ENCODE measurements at places on chromosomes 3 and 15.

- DNase-seq: no peak
Measured at GRCh38 chr3:139109271-139109670, 64.6 kb upstream of the PRR23C start.

- no peak for DNase-seq
Measured at GRCh38 chr15:100671858-100672543, 69.6 kb downstream of the ASB7 start.

DNA sequence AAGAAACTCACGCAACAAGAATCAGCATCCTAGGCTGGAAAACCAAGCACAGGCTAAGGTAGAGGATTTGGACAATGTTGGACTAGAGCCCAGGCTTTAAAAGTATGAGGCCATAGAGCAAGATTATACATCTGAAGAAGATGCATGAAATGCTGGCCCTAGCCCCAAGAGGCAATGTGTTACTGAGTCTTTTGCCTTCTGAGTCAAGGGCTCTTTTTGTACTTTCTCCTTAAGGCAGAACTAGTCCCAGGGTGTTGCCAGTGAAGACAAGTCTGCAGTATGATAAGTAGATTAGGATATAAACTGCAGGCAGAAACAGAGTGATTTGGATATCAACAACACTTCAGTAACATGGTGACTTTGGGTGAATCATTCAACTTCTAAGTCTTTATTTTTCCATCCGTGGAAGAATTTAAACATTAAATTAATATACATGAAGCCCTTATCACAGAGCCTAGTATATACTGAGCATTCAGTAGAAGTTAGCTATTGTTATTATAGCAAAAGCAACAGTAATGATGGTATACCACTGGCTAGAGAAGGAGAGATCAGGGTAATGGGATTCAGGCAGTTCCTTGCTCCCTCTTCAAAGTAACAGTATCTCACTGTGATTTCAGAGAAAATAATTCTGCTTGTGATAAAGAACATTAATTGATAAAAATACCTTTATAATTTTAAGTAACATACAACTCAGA lies 99.9 kb upstream of the MLF1 start:
- DNase-seq: no peak

- no peak for DNase-seq
Measured at GRCh38 chr15:75138016-75138999, 63.4 kb upstream of the C15orf39 start.

GRCh38 chr3:52798376-52798977 lies 3.9 kb downstream of the ITIH3 start:
- DNase-seq: no peak

- DNase-seq: no peak
Measured at GRCh38 chr3:40232626-40233025, 76.9 kb upstream of the EIF1B start.

- no peak for DNase-seq
Measured at GRCh38 chr3:4581920-4582611, 88.9 kb downstream of the ITPR1 start.

DNA sequence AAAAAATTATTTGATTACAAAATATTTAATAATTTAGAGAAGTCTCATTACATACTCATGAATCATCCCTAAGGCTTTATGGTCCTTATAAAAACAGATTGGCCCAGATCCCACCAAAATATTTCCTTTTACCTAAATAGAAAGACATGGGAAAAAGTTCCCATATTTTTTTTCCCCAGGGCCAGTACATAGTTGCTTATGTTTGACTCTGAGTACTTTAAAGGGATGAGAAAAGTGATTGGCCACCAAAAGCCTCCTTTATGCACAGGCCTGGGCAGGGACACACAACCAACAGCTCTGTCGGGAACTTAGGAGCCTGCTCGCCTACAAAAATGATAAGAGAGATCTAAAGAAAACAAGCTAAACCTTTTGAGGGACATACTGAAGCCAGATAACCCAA lies 22.3 kb downstream of the KCNAB1 start:
- no peak for DNase-seq

DNA sequence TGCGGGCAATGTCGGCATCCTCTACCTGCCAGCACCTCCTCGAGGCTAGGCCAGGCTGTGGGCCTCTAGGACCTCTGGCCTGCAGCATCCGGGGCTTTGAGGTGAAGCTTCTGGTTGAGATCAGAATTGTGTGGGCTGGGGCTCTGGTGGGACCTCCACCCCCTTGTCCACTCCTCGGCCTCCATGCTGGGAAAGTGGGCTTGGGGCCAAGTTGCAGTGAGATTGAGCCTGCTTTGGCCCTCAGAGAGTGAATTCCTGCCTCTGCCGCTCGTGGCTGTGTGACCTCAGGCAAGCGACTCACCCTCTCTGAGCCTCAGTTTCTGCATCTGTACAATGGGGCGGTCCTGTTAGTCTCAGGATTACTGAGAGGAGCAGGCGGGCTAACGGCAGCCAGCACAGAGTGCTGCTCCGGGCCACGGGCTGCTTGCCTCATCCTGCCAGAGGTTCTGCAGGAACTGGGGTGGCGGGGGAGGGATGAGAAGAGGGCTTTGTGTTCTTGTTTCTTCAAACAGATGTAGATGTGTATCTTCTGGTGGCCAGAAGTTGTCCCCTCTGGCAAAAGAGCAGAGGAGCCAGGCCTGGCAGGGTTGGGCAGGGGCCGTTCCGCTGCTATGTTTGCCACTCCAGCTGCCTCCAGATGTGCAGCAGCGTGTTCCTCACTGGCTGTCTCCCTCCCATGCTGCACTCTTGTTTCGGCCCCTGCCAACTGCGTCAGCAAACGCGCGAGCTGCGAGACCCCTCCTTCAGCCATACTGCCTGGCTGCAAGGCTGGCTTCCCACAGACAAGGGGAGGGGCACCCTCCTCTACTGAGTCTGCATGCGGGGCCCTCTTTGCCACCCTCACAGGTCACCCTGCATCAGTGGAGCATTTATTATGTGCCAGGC lies 33.7 kb downstream of the FBLN2 start:
- DNase-seq: no peak

DNA sequence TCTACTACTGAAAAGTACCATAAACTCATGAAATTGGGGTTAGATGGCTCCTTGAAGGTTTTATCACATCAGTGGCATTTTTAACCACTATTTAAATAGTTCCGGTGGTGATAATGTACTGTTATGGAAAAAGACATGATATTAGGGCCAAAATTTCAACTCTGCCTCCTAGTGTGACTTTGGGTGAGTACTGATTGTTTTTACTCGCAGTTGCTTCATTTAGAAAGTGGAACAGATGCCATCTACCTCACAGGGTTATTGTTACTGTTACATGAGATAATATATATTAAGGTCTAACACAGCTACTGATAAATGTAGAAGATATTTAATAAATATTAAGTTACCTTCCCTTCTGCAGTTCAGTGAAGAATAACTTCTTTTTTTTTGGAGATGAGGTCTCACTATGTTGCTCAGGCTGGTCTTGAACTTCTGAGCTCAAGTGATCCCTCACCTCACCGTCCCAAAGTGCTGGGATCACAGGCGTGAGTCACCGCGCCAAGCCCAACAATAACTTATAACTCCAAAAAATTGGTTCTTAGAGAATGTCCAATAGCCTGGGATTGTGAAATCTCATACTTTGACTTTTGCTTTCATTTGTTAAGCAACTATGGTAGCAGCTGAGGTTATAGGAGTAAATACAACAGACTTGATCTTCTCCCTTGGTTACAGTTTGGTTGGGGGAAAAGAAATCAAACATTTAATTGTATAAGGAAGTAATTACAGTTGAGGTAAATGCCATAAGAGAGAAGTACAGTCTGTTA lies 48.3 kb downstream of the MEF2A start:
- no peak for DNase-seq

GRCh38 chr3:15387735-15388134 lies 39.6 kb downstream of the METTL6 start:
- no peak for DNase-seq

DNA sequence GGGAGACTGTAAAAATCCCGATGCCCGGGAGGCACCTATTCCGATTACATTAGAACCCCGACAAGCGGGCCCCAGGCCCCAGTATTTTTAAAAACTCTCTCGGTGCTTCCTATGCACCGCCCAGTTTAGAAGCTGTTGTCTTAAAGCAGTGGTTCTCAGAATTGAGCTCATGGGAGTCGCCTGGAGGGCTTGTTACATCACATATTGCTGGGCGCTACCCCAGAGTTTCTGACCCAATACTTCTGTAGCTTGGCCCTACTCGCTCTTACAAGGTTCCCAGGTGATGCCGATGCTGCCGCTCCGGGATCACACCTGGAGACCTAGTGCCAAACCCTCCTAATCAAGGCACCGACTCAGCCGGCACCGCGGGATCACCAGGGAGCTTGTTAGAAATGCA lies 35.2 kb downstream of the CPN2 start:
- DNase-seq: no peak

GRCh38 chr3:52023860-52024764 lies 28.4 kb upstream of the RPL29 start:
- no peak for DNase-seq

All from stimulated activated naive CD8-positive, alpha-beta T cell treated with anti-CD3 and anti-CD28 coated beads, Interleukin-15, Interleukin-2, amounts not matched to agents 100 U/mL and 50 U/mL, for 24 hours (primary cell).